NCI-H1417 (cell line): ENCODE measurements at places on chromosomes 7 and 10.

GRCh38 chr7:152054367-152055230 is 29.1 kb downstream of the GALNT11 start:
- no peak for DNase-seq

DNA sequence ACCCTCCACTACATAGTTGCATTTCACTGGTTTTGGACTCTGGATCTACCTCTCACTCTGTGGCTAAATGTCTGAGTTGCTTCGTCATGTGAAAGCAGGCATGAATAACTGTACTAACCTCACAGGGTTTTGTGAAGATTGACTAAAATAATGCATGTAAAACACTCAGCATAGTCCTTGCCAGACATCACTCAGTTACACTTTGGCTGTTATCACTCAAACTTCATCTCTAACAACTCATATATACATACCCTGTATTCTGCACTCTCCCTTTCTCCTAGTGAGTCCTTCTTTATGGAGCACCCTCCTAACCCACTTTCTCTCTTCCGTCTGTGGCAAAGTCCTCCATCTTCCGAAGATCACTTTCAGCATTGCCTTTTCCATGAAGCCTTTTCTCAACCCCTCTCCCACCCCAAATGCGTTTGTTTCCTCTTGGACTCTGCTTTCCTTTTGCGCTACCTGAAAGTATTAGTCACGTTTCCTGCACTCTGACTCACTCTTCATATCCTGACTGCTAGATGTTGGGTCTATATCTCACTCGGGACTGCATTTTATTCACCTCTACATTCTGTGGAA is 72.6 kb downstream of the OSBPL3 start:
- DNase-seq, result no peak

GRCh38 chr7:2493205-2494164 is 17.3 kb upstream of the GRIFIN start:
- no peak for DNase-seq

DNA sequence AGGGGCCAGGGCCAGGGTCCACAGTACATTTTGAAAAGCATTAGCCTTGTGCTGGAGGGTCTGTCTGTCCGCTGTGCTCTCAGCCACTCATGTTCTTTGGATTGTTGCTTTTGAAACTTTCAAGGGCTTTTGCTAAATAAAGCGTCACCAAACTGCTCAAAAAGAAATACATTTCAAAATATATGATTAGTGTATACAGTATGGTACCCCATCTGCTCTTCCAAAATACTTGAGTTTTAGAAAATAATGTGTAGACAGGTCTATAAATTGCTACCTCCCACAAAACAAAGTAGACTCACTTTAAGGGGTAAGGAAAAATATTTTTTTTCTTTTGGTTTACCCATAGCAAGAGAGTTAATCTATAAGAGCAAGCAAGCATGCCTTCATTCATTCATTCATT is 194.3 kb upstream of the AOAH start:
- no peak for DNase-seq

DNA sequence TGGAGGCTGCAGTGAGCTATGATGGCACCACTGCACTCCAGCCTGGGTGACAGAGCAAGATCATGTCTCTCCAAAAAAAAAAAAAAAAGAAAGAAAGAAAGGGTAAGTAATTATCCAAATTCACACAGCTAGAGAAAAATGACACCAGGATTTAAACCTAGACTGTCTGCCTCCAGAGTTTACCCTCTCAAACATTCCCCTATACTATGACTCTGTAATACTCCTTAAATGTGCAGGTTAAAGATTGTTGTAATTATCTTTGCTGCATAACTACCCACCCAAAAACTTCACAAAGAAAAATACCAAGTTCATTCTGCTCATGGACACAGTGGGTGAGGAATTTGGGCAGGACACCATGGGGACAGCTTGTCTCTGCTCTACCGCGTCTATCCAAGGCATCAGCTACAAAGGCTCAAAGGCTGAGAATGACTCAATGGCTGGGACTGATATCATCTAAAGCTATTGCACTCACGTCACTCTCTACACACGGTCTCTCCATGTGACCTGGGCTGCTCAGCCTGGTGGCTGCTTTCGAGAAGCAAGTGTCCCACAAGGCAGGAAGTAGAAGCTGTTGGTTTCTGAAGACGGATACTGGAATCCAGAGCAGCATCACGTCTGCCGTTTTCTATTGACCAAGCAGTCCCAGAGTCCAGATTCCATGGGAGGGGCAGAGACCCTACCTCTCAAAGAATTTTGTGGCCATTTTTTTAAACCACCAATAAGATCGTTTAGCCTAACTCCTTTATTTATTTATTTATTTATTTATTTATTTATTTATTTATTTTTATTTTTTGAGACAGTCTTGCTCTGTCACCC is 185.7 kb upstream of the AUTS2 start:
- DNase-seq, result no peak

- DNase-seq, result no peak
Observed at GRCh38 chr7:138207555-138207971, 131.3 kb downstream of the AKR1D1 start.

DNA sequence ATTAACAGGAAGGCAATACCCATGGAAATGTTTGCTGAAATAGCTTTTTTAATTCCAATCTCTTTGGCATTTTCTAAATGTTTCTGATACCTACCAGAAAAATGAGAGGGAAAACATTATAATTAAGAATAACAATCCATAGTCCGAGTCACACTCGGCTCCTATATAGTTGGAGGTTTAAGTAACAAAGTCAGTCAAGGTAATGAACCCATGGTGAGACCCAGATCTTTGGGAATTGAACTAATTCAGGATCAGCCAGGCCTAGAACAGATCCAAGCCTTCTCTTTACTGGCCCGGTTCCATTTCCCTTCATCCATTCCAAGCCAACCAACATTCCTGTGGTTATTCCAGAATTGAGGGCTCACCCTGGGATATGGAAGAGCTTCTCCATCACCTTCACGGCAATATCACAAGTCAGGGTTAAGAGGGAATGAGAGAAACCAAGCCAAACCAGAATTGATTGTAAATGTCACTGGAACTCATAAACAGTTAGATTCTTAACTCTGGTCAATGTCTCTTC is 28.3 kb downstream of the ABCB4 start:
- DNase-seq, result no peak

DNA sequence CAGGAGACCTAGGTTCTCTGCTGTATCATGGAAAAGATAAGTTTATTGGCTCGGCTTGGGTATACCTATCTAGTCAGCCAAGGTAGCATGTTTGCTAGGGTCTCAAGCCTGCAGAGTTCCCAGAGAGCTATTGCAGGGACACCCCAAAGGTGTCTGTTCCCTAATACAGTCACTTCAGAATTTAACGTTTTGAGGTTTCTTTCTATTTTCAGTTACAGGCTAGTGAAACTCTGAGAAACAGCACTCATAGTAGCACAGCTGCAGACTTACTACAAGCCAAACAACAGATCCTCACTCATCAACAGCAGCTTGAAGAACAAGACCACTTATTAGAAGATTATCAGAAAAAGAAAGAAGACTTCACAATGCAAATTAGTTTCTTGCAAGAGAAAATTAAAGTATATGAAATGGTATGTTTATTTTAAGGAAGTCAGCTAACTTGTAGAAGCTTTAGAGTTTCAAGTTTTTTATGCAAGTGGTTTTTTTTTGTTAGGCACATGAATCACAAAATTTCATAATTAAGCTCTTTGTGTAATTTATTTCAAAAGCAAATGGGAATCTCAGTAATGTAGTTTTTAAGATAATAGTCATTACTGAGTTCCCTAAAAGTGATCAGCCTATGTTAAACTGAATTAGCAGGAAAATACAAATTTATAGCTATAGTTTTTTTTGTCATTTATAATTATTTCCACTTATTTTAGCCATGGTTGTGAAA is 54.9 kb downstream of the AKAP9 start:
- no peak for DNase-seq

DNA sequence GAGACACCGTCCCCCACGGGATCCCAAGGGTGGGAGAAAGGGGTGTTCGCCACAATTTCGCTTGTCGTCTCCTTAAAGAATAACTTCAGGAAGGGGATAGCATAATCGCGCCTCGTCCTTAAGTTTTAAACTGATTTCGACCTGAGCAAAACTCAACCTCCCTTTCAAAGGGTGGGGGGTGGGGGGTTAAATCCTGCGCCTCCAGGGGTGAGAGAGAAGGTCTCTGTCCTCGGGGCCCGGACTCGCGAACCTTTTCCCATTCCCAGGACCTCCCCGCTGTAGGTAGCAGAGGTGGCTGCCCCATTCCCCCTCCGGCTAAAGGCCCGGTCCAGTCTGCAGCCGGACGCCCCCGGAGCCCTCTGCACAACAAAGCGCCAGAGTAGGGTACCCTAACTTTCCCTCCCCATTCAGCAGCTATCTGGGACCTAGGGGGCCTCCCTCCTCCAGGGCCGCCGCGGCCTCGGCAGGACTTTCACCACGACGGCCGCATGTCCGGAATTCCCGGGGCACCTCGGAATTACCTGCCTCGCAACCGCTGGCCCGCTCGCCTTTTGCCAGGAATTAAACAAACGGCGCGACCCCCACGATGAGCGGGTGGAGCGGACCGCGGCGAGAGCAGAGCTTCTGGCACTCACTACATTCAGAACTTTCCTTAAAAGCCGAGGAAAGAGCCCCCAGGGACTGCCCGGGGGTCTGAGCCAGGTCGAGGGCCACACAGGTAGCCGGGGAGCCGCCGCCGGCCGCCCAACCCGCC is 1.7 kb downstream of the CDK6 start:
- peak; percentile 6 for DNase-seq

DNA sequence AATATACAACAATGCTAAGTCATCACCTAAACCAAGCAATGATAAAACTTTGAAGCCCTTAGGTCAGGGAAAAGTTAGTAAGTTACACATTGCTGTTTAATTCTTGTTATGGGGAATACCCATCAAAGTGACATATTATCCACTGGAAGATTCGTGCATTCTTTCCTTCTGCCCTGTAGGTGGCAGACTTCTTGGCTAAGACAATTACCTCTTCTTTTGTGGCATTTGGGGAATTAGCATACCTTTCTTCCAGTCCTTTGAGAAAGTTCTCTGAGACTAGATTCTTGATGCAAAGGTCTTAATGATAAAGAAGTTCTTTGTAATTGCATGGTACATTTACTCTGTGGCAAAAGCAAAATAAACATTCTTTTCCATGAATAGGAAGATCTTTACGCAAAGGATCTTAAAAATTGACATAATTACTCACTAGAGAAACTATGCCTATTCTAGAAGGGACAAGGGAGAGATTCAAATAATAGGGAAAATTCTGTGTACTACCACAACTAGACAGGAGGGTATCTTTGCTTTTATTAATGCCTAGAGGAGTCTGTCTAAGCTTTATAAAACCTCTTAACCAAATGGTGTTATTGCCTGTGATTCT is 395.9 kb downstream of the GRM8 start:
- no peak for DNase-seq

DNA sequence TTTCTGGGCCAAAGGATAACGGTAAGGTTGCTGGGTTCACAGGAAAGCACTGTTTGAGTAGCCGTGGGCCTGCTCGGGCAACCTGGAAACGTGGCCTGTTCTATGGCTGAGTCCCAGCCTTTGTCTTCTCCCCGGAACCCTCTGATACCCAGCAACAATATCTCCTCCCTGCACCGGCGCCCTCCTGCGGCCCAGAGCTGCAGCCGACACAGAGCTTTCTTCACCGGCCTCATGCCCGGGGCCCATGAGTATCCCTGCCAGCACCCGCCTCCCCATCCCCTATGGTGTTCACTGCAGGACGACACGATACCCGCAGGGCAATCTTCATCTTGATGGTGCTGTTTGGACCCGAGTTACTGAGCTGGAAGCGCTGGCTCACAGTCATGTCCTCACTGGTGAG is 38.6 kb upstream of the NCAPG2 start:
- no peak for DNase-seq

GRCh38 chr7:66138994-66139752 is 24.5 kb downstream of the CRCP start:
- no peak for DNase-seq

DNA sequence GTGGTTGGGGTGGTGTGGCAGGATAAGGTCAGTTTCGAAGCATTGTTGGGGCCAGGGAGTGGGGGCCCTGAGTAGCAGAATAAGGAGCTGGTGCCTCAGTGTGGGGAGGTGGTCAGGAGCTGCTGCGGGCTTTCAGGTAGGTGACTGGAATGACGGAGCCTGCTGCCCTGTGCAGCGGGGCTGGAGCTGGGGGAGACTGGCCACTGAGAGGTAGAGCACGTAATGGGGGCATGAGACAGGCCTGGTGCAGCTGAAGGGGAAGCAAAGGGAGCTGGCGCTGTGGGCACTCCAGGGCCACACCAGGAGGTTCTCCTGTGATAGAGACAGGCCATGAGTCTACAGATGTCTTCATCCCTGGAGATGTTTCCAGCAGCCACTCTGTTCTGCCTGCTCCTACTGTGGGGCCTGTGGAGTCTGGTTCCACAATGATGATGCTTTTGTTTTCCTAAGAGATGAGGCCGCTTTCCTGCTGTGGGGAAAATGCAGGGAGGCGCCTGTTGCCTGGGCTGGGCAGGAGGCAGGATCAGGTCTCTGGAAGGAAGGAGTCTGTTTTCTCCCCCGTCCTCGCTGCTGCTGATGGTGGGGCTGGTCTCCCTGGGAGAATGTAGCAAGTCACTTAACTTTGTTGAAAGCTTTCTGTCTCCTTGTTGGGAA is 31.1 kb downstream of the NUB1 start:
- no peak for DNase-seq

GRCh38 chr7:114662002-114662677 is 247.5 kb downstream of the FOXP2 start:
- peak; percentile 50 for DNase-seq

DNA sequence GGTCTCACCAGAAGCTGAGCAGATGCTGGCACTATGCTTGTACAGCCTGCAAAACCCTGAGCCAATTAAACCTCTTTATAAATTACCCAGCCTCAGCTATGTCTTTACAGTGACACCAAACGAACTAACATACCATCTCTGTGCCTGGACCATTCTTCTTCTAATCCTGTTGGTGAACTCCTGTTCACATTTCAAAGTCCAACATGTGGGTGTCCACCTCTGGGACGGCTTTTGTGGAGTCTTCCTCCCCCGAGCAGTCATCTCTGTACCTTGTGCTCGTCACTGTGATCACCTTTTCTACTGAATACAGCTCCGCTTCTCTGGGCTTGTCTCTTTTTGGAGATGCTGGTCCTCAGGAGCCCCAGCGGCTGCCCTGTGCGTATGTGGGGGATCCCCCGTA is 7.4 kb upstream of the ESYT2 start:
- DNase-seq, result no peak

DNA sequence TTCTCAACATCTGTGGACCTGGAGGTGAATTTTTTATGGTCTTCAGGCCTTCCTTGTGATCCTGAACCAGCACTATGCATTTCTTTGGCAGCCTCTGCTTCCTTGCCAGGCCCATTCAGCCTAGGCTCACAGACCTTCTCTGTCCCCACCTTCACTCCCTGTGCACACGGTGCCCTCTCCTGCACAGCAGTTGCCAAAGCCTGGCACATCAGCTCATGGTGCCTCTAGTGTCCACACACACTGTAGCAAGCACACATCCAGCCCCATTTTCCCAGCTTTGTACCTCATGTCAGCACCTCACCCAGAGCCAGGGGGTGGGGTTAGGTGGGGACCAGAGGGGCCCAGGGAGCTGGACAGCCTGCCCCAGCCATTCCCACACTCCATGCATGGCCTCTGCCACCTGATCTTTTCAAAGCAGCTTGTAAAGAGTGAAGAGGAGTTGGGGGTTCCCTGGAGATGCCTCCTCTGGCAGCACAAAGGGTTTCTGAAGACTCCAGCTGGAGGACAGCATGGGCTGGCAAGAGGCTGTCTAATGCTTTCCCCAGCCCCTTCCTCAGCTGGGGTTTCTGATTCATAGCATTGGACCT is 57.9 kb upstream of the TMEM72 start:
- DNase-seq, result no peak
